A172 (cell line): ENCODE measurements at places on chromosomes 16 and 17.

DNA sequence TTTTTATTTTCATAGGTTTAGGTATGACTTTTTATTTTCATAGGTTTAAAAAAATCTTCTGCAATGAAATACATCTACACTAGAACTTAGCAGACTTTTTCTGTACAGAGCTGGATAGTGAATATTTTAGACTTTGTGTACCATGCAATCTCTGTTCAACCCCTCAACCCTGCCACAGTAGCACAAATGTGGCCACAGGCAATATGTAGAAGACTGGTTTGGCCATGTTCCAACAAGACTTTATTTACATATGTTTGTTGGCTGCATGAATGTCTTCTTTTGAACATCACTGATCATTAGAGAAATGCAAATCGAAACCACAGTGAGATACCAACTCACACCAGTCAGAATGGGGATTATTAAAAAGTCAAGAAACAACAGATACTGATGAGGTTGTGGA lies 229.2 kb downstream of the SHISA9 start:
- DNase-seq: no peak

GRCh38 chr16:68700120-68700519 lies 37.0 kb upstream of the CDH1 start:
- peak; percentile 35 for DNase-seq

GRCh38 chr17:2452216-2452750 lies 51.4 kb upstream of the MNT start:
- no peak for DNase-seq

GRCh38 chr16:8892101-8892575 lies 10.0 kb downstream of the LITAFD start:
- no peak for DNase-seq

- DNase-seq: peak; percentile 69
Observed at GRCh38 chr16:50323335-50324011, 45.3 kb downstream of the BRD7 start.

DNA sequence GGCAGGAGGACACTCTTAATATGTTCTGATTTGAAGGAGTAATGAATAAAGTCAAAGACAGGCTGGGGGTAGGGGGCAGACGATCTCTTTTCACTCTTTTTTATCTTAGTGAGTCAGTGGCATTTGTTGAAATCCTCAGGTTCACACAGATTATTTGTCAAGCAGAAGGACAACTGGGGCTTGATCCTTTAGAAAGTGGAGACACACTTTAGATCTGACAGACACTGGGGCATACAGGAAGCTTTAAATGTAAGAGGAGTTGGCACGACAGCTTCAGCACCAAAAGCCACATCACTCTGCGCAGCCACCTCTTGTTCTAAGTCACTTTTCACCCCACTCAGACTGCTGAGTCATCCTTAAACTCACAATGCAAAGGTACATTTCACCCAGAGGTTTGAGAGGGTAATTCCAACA lies 121.5 kb downstream of the STXBP4 start:
- peak; percentile 41 for DNase-seq

DNA sequence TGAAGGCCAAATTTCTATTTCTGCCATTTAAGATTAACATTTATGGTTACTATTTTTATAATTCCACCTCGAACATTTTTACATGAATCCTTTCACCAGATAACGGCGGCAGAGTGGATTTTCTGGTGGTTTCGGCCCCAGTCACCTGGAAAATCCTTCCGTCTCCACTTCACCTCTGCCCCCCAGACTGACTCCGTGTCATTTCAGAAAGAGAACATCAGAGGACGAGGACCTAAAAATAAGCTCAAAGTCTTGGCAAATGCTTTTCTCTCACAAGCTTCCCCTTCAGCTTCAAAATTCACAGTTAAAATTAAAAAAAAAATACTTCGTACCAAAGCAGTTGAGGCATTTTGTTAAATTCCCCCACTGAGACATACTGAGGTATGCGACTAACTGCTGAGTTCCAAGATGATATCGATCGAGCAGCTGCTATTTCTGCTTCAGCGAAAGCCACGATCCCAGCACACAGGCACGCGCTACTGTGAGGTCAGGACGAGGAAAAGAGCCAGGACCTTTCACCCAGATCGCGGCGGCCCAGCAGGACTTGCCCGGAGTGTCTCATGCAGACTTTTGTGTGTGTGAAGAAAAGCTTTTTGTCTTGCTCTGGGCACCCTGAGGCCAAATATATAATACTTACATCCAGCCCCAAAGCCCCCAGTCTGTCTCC lies 36.8 kb downstream of the ASPA start:
- DNase-seq: no peak

DNA sequence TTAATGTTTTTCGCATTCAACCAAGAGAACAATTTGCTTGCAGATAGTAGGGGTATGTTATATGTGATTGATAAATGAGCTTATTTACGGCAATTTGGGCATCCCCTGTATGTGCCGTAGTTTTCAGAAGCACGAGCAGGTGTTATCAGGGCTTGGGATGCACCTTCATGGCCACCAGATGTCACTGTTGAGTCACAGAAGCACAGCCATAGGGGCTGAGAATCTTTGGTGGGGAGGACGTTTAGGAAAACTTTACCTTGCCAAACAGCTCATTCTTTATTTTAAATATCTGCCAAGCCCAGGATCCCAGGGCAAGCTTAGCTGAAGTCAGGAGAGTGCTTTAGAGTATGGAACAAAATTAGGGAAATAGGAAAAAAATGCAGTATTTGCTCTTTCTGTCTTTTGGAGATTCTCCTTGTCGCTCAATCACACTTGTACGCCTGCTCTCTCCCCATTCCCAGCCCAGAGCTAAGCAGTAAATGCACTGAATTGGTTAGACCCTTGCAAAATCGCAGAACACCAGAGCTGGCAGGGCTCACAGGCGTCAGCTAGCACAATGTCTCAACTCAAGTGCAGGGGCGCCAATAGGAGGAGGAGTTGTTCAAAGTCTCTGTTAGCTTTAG lies 93.6 kb upstream of the MPHOSPH6 start:
- peak; percentile 48 for DNase-seq

DNA sequence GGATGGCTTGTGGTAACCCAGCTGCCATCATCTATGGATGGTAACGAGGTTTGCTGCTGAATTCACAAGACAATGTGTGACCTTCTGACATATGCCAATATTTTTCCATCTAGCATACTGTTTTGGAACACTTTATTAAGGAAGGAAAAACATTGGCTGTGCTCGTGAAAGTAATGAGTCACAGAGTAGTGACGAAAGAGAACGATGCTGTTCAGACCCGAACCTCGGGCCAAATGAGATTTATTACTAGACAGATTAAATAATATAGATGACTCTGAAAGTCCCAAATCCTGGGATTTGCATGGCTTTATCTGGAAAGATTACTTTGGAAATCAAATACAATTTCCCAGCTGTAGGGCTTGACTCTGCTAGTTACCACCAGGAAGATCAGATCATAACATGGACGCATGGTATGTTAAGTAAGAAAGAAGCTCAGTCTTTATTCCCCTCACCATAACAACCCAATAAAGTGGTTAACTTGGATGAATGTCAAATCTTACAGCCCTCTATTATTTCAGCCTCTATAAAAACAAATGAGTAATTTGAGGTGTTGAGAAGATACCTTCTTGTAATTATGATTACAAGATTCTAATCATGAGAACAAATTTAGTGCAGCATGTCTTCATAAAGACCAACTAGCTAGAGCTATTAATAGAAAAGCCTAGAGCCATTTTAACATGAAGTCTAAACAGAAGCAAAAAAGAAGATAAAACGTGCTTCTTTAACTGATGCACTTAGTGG lies 32.6 kb downstream of the ERN1 start:
- peak; percentile 53 for DNase-seq

DNA sequence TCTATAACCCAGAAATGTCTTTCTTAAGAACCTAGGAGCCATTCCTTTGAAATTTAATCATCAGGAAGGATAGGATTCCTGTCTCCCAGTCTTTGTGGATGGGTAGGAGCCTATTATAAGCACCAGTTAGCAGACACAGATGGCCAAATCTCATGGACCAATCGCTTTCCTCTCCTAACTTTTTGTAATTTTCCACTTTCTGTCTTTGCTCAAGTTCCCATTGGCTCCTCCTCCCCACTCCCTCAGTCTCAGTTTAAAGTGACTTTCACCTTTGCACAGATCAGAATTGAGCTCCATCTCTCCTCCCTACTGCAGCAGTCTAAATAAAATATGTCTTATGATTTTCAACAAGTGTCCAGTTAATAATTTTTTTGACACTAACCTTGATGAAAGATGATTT lies 192.3 kb downstream of the HS3ST3A1 start:
- no peak for DNase-seq

- DNase-seq: no peak
Observed at GRCh38 chr17:8052256-8053252, 13.7 kb downstream of the ALOX15B start.

GRCh38 chr16:66326991-66327513 lies 39.4 kb upstream of the CDH5 start:
- DNase-seq: no peak

DNA sequence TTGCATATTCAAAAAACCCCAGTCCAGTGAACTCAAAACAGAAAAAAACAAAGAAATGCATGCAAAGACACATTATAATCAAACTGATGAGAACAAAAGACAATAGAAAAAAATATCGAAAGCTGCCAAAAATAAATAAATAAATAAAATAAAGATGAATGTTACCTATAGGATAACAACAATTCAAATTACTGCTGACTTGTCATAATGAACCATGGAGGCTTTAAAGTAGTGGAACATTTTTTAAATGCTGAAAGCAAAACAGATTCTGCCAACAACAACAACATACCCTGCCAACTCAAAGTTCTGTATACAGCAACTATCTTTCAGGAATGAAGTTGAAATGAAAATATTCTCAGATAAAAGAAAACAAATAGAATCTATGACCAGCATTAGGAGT lies 116.6 kb downstream of the CBLN1 start:
- no peak for DNase-seq

- no peak for DNase-seq
Observed at GRCh38 chr17:3695723-3696411, at the start of gene P2RX5. Gene P2RX5 (minus strand): TSS chr17:3696155. CDS start chr17:3696005, 150 bp downstream.

DNA sequence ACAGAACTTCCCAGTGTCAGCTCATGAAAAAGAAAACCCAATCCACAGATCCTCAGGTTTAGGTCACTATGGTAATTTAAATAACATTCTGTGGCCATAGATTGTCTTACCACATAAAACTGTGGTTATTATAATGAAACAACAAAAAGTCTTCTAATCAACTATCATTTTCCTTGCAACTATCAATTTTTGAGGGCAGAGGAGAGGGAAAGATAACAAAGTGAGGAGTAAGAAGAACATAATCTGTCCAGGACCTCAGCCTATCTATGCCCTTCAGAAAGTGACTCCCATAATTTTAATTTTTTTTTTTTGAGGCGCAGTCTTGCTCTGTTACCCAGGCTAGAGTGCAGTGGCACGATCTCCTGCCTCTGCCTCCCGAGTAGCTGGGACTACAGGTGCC lies 4.0 kb upstream of the GGNBP2 start:
- no peak for DNase-seq

DNA sequence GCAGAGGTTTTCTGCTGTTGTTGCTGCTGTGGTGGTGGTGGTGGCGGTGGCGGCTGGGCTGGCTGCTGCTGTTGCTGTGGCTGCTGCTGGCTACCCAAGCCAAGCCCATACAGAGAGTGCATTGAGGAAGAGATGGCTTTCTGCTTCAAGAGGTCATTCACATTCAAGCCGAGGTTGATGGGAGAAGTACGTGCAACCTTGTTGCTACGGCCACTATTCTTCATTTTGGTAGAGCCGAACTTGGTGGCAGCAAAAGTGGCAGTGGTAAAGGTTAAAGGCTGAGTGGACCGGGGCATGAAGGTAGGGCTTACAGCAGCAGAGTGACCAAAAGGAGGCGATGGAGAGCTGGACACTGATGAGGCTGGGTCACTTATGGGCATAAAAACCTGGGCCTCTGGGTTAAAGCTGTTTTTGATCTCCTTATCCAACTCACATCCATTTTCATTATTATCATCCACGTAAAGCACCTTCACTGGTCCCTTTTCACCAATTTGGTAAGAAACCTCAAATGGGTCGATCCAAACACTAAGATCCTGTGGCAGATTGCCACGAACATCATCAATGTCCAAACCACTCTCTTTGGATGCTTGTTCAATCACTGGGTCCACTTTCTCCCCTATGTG lies 2.8 kb downstream of the TOB1 start:
- peak; percentile 44 for DNase-seq

- DNase-seq: peak; percentile 40
Observed at GRCh38 chr17:32386844-32387243, 36.9 kb downstream of the ZNF207 start.

DNA sequence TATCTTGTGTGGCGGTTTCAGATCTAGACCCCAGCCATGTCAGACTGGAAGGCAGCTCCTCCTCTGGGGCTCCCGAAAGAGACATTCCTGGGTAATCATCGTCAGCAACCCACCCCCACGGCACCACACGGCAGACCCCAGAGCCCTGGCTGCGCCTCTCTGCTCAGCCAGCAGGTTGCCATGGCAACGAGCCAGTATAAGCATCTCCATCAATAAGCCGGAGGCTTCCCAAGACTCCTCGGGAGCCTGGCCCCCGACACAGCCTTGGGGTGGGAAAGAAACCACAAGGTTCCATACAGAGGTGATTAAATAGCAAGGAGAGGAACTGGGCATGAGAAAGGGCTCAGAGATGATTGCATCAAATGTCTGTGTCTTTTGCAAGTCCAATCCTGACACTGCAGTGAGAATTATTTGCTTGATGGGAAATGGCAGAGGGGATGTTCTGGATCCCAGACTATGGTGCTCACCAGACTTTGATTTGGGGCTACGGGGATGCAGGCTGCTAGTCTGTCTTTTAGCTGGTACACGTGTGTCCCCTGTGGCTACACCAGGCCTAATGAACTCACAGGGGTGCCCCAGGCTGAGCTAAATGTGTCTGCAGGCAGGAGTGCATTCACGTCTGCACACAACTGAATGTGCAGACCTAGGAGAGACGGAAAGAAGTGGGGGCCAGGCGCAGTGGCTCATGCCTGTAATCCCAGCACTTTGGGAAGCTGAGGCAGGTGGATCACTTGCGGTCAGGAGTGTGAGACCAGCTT lies 320.5 kb upstream of the TNRC6C start:
- DNase-seq: no peak

DNA sequence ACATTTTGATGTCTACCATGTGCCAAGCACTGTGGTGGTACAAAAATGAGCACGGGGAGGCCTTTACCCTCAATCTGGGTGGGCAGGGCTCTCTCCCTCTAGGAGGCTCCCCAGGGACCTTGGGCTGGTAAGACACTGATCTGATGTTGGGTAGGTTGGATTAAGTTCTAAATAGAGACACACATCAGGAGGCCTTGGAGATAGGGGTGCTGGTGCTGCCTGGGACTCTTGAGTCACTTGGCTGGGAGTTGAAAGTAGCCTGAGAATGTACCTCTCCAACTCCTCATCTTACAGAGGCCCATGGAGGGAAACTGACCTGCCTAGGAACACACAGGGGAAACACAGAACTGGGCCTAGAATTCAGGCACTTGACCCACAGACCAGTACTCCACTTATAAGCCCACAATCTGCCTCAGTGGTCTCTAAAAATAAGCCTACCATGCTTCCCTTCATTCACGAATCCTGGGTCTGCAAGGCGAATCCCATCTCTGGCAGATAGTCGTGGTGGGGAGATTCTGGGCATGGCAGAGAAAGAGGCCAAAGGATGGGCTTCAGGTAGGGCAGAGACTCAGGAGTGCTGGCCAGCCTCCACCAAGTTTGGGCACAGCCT lies 1.8 kb upstream of the NEUROD2 start:
- DNase-seq: no peak

- no peak for DNase-seq
Observed at GRCh38 chr17:79444198-79444597, 166.7 kb downstream of the RBFOX3 start.
